Activated CD4-positive, alpha-beta T cell treated with anti-CD3 and anti-CD28 coated beads, Interleukin-2, amount 10 ng/mL, durations not matched to agents 7 days and 5 days (primary cell): ENCODE measurements at places on chromosomes 2 and 18.

DNA sequence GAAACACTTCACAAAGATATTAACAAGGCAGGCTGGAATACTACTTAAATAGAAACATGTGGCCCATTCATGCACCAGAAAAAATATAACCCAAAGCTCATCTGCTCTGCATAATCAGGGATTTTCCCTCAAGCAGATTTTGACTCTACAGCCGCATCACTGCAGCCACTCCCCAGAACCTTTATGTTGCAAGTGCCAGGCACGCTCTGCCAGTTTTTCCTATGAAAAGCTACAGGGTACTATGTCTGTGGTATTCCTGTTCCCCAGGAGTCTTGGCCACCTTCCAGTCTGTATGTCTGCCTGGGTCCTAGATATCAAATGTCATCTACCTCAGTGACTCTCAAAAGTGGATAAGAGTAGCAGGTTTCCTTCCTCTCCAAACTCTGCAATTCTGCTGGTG is 3.8 kb downstream of the COA5 start:
- no peak for DNase-seq

DNA sequence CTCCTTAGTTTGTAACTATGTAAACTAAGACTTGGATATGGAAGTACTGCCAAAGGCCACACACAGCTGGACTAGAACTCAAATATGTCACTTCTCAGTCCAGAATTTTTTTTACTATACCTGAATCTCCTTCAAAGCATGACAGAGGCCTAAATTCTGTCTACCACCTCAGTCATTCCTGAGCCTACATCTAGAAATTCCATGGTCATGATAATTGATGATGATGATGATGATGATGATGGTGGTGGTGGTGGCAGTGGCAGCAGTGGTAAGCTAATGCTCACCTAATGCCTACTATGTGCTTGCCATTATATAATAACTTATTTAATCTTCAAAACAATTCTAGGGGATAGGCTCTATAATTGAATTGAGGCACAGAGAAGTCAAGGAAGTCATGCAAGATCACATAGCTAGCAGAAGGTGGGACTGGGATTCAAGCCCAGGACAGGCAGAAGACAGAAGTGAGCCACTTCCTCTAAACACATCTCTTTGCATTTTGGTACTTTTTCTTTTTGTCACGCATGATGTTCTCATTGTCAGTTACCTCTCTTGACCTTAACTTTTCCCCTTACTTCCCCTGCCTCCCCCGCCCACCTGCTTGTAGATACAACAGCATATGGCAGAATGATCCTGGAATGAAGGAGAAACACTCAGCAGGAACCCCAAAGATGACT is 539.3 kb downstream of the TNS1 start:
- no peak for DNase-seq

DNA sequence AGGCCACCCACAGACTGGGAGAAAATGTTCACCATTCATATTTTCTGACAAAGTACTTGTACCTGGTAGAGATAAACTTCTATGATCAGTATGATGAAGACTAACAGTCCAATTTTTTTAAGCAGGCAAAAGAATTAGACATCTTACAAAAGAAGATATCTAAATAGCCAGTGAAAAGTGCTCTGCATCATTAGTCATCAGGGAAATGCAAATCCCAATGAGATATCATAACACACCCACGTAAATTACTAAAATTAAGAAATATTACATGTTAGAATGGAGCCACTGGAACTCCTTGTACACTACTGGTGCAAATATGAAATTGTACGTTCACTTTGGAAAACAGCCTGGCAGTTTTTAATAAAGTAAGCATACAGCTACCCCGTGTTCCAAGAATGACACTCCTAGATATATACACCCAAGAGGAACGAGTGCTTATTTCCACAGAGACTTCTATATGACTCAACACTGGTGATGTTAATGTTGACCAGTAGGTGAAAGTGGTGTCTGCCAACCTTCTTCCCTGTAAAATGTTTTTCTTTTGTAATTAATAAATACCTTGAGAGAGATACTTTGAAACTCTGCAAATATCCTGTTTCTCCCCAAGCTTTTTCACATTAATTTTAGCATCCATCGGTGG is 80.3 kb downstream of the NPAS2 start:
- DNase-seq: no peak

DNA sequence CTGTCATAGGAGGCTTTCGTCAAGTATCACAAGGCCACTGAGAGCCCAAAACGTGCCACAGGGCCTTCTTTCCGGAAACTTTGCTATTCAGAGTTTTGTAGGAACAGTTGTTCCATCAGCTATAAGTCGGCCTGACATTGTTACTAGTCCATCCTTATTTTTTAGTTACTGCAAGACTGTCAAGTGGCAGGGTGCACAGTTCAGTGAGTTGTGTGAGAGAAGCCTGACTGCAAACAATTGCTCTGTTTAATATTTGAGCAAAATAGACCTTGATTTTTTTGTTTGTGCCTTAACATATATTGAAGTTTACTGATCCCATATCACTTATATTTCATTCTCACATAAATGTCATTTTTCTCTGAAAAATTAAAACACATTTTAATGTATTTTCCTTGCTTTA is 110.1 kb downstream of the GALNT1 start:
- DNase-seq: no peak

- DNase-seq: no peak
Observed at GRCh38 chr18:24181806-24182205, 42.9 kb downstream of the CABYR start.

DNA sequence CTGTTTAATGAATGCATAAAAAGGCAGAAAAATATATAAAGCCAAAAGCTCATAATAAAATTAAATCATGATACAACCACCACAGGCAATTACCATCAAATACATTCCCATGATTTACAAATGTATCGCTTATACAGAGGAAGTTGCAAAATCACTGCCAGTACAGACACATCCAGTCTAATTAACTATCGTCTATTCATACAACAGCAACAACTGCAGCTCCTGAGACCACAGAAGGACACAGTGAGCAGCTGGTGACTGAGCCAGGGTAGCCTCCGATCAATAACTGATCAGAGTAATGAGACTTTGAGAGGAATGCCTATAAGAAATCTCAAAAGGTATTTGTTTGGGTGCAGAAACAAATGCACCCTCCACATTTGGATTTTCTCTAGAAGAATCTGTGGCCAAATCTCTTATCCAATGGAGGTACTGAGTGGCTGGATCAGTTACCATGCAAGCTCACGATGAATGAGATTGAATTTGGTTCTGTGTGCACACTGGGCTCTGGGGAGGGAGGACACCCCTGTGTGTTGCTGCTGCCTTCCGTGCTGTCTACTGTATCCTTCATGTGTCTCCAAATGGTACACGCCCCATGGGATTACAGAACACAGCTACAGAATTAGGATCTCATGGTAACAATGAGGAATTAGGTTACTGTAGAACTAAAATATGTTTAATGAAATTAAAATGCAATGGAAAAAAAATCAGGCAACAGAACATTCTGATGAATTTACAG is 119.6 kb downstream of the MBP start:
- no peak for DNase-seq
